ENCODE measurements at places on chromosomes 13 and 19.

DNA sequence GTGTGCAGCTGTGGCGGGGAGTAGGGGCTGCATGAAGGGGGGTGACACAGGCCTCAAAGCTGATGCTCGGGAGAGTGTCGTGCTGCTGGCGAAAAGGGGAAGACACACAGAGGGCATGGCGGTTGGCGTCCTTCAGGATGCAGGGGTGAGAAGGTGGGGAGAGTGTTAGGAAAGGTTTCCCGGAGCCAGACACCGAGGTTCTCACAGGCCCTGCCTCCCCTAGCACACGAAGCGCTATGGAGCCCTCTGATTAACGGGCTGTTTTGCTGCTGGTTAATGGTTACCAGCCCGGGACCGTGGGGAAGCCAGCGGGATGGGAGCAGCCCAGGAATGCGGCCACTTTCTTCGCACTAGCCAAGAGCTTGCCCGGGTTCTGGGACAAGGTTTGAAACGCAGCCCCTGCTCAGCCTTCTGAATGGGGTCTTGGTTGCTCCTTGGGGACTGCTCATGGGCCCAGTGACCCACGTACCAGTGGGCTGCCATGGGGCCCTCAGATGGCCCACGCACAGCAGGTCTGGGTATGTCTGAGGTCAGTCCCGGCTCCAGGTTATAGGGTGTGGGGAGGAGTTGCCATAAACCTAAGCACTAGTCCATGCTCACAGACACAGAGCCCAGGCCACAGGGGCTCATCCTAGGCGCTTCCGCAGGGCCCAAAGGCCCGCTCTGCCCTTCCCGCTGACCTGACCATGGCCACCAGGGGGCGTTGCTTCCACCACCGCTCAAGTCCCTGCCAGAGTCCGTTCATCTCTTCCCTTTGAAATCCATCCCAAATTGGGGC lies 31.3 kb upstream of the ISYNA1 start:
- peak; percentile 51 for DNase-seq

DNA sequence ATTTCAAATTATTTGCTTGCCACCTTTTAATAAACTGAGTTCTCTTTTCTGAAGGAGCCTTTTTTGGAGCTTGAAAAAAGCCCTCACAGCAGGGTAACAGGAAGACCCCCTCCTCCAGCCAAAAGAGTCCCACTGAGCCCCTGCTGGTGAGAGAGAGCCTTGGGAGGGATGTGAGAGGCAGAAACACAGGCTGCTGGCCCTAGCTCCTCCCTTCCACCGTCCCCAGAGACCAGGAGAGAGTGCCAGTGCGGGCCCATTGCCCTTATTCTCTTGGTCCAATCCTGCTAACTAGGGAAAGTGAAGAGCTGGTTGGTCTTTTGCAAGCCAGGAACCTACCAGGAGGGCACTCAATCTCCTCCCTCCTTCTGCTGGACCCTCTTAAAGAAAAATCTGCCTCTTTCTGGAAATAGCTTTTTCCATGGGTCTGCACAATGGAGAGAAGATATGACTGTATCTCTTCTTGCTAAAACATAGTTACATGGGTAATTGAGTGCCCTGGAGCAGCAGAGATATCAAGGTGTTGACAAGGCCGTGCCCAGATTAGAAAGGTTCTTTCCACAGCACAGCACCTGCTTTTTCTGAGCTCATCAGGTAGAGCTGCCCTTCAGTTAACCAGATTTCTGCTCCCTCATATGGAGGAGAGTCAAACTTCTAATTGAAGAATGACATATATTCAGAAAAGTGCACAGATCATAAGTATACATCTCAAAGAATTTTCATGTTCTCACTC lies 113.9 kb downstream of the LRCH1 start:
- no peak for DNase-seq

DNA sequence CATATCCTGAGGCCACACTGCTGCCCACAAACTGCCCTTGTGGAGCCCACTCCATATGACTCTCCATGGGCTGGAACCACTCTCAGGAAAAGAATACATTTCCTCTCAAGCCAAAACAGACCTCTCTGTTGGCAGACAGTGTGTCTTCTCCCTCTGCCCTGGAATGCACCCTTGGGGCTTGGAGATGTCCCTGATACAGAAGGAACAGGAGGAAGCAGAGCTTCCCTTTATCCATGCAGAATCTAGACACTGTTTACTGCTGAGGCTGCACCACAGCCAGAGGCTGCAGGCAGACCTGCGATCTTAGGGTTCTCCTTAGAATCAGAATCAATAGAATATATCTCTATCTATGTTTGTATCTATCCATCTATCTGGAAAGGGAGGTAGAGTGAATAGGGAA lies 26.8 kb upstream of the CYP4F8 start:
- DNase-seq, result no peak

GRCh38 chr19:4061683-4062418 lies 4.8 kb downstream of the ZBTB7A start:
- no peak for DNase-seq

- no peak for DNase-seq
Observed at GRCh38 chr19:13094106-13094504, 8.6 kb downstream of the LYL1 start.

- DNase-seq, result no peak
Observed at GRCh38 chr13:52707375-52707774, 32.2 kb downstream of the CNMD start.

Measured in CD8-positive, alpha-beta memory T cell (primary cell).